GM19239 (cell line): ENCODE measurements at places on chromosomes 1 and 21.
A peak's percentile ranks its signal among the peaks of the same experiment; 100 is the strongest.

GRCh38 chr1:55572878-55573734 is 357.9 kb upstream of the USP24 start:
- no peak for DNase-seq

GRCh38 chr21:25898671-25899070 is 163.9 kb downstream of the GABPA start:
- DNase-seq, result no peak

- no peak for DNase-seq
Measured at GRCh38 chr1:205858141-205858961, 8.4 kb upstream of the PM20D1 start.

DNA sequence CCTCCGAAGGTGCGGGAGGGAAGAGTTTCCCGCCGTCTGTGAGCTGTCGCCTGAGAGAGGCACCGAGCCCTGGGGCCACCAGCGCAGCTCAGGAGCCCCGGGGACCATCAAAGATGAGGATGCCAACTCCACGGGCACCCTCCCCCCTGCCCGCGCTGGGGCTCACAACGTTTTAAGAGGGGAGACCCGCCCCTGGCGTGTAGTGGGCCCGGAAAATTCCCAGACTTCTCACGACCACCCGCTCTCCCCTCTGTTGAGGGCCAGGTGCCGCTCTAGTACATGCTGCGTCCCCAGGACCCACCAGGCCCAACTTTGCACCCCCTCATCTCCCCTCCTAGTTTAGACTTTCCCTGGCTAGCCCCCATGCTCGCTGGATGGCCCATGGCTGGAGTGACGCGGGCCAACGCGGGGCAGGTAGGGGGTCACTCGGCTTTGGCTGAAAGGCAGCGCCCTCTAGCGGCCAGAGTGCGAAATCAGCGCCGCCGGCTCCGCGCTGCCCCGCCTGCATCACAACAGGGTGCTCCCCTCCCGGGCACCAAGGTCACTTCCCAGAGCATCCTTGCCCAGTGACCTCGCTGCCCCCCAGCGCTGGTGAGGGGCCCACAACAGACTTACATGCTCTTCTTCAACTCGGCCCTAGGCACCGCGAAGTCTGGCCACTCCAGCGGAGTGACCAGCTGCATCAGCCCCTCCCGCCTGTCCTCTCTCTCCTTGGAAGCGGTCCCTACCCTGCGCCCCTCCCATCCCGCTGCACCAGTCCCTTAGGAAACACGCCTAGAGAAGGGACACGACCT is 1.8 kb downstream of the CD160 start:
- DNase-seq, result peak; percentile 58

GRCh38 chr1:22406722-22407495 is 44.7 kb upstream of the ZBTB40 start:
- no peak for DNase-seq

DNA sequence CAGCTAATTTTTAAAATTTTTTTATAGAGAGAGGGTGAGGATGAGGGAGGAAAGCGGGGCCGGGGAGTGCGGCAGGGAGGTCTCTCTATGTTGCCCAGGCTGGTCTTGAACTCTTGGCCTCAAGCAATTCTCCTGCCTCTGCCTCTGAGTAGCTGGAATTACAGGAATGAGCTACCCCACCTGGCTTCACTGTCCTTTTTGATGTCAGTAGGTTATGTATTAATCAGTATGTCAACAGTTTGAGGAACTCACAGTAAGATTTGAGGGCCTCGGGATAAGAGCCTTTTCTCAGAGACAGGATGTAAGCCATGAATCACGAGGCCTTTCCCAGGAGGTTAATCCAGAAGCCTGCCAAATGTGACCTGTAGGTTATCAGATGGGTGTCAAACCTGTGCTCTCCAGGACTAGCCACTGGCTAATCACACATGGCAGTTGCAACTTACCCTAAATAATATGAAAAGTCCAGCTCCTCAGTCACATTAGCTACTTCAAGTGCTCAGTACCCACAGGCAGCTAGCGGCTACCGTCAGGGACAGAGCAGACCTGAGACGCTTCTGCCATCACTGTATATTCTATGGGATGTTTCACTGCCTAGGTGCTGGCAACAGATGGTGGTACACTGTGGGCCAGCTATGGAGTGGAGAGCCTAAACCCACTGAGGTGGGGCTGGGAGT is 33.1 kb downstream of the TRIM67 start:
- no peak for DNase-seq

DNA sequence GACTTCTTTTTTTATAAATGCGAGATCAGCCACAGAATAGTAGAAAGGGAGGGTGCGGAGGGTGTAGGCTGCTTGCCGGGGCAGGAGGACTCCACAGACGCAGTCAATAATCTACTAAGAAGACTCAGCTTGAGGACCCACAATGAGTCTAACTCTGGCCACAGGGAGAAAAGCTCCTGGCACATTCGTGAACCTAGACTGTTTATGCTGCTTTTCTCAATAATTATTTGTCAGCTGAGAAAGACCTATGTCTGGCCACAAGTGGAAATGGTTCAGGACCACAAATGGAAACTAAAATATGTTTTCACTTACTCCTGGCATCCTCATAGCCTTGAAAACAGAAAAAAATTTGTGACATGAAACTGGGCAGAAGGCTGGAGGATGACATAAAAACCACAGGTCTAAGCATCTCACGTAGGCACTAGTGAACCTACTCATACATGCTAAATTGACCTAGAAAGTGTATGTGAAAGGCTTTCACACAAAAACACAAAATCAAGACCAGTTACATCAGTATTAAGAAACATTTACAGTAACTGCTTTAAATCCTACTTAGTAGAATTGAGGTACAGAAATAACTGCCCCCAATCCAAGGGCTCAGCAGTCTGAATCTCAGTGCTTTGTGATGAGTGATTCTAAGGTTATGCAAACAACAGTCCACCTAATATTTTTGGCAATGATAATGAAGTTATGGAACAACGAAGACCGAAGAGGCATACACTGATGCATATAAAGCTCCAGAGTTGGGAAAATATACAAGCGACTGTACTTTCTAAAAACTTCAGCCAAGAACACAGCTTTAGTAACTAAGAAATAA is 159.5 kb downstream of the SLC45A1 start:
- DNase-seq, result no peak

- DNase-seq, result no peak
Measured at GRCh38 chr1:101139821-101140718, 96.7 kb upstream of the S1PR1 start.

- DNase-seq, result no peak
Measured at GRCh38 chr1:179036844-179037465, 11.3 kb downstream of the FAM20B start.

GRCh38 chr1:203351037-203351625 is at the start of gene FMOD:
Gene FMOD, minus strand, starts transcription at chr1:203351122. Its CDS starts 2,852 bp downstream, at chr1:203348270.
- DNase-seq, result no peak

DNA sequence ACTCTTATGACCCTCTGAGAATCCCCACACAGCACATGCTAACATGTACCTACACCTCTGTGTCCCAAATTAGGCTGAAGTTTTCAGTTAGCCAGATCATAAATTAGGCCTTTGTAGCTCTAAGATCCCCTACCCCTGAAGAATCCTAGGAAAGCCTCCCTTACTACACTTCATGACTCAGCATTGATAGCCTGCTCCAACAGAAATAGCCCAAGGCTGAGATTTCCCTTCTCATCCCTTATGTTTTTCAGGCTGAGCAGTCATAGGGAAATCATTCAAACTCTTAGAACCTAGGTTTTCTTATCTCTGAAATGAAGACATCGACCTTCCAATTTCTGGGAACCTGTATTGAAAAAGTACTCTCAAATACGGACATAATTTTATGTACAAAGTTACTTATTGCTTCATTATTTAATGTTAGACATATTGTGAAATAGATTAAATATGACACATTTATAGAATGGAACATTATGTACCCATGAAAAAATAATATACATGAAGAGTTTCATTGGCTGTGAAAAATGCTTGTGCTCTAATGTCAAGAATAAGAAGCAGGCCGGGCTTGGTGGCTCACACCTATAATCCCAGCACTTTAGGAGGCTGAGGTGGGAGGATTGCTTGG is 122.4 kb upstream of the UBE2U start:
- no peak for DNase-seq

DNA sequence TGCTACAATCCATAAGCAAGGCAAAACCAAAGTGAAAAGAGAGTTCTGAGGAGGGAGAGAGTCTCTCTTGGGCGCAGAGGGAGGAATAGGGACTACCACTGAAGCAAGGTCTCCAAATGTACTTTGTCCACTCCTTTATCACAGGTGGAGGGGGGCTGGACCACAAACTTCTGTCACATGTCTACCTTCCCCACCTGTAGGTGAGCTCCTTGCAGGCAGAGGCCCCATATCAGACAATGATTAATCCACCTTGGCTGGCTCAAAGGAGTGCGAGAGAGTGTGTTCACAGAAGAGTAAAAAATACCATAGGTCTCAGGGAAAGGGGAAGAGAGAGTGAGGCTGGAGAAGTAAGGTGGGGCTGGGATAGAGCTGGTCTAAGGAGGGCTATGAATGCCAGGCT is 4.5 kb downstream of the BEND5 start:
- DNase-seq, result no peak

- no peak for DNase-seq
Measured at GRCh38 chr1:18657506-18658201, 27.0 kb downstream of the PAX7 start.

- no peak for DNase-seq
Measured at GRCh38 chr1:199546323-199546722, 481.2 kb upstream of the NR5A2 start.

DNA sequence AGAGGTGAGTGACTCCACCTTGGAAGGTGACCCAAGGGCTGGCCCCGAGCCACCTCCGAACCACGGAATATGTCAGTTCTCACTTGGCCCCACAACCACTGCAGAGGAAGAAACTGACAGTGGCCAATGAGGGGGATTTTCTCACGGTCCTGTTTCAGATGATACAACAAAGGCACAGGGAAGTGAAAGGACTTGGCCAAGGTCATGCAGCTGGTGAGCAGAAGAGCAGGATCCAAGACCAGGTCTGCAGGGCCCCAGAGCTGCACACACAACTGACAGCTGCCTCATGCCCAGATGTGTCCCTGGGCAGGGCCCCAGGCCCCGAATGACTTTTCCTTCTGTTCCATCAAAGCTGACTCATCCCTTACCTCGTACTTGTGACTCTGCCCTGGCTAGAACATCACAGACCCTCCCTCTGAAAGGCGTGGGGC is 25.8 kb upstream of the EVA1B start:
- DNase-seq, result peak; percentile 70

DNA sequence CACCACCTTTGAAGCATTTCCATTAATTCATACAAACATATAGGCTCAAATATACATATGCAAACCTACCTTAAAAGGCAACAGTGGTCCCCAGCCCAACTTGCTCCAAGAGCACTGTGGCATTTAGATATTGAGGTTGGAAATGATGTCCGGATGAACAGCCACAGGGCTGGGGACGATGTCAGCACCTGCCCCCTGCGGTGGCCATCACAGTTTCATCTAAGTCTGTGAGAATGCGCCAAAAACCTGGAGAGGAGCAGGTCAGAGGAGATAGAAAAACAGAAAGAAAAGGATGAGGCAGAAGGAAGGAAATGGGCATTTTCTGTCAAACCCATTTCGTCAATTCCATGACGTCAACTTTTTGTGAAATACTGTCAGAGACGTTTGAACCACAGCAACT is 67.4 kb downstream of the TIAM1 start:
- no peak for DNase-seq

GRCh38 chr1:3577300-3577699 is 34.0 kb downstream of the MEGF6 start:
- no peak for DNase-seq

GRCh38 chr21:37944496-37944895 is 28.2 kb upstream of the KCNJ6 start:
- DNase-seq, result no peak

GRCh38 chr1:103917795-103918194 is 168.1 kb downstream of the AMY1C start:
- DNase-seq, result no peak

- no peak for DNase-seq
Measured at GRCh38 chr1:101253976-101254674, 17.3 kb downstream of the S1PR1 start.

DNA sequence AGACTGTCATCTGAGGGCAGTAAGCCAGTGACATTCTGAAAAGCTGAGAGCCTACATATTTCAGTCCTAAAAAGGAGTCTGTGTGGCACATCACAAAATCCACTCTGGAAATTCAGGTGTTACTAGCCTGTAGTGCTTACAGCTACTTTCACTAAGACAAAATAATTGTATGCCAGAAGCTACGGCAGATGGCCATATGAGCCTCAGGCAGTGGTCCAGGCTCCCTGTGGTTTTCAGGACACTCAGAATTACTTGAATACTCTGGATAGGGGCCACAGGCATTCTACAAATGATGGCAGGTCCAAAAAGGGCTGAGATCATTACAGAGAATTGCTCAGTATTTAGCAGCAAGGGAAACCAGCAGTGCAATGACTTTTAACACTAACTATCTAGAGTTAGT is 527.1 kb downstream of the MRPL39 start:
- no peak for DNase-seq
